ENCODE measurements at places on chromosomes 13 and 19.

DNA sequence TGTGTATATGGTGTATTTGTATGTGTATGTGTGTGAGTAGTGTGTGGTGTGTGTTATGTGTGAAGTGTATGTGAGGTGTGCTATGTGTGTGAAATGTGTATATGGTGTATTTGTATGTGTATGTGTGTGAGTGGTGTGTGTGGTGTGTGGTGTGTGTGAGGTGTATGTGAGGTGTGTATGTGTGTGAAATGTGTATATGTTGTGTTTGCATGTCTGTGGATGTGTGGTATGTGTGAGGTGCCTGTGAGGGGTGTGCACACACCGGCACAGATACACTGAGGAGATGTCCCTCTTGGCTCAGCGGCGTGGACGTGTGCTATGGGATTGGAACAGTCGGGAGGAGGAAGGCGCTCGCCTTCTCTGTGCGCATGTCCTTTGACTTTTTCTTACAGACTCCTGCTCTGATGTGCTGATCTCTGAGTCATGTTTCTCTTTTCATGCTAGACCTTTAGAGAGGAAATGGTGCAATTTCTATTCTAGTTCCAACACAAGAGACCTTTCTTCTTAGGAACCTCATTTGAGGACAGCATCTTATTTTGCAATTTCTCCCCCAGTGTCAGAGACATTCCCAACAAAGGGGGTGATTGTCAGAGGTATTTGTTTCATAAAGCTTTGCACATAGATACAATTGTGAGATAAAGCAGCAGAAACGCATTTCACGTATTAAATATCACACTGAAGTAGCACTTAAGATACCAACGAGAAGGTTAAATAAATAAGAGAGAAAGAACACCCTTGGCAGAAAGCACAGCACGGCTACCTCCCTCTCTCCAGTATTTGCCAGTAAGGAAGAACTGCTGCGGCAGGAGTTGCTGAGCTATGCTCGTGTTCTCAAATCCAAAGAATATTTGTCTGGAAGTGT is 11.3 kb upstream of the TNFRSF19 start:
- peak; percentile 53 for DNase-seq

GRCh38 chr13:105665284-105665683 is 870.2 kb downstream of the EFNB2 start:
- no peak for DNase-seq

DNA sequence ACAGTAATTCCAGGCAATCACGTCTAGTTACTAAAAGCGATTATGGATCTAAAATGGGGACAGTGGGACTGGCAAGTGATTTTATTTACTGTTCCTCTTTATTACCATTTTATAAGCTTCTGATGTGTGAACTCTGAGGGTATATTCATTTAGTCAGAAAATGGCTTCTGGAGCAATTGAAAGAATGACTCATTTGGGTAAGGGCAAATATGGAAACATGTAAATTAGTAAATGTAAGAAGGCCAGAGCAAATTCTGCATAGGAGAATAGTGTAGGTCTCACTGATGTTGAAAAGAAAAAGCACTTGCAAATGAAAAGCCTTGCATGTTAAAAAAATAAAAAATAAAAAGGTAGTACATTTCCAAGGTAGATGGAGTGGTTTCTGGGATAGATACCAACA is 262.2 kb downstream of the KLF5 start:
- DNase-seq = no peak

- no peak for DNase-seq
Measured at GRCh38 chr19:39873385-39873784, 27.2 kb upstream of the FBL start.

DNA sequence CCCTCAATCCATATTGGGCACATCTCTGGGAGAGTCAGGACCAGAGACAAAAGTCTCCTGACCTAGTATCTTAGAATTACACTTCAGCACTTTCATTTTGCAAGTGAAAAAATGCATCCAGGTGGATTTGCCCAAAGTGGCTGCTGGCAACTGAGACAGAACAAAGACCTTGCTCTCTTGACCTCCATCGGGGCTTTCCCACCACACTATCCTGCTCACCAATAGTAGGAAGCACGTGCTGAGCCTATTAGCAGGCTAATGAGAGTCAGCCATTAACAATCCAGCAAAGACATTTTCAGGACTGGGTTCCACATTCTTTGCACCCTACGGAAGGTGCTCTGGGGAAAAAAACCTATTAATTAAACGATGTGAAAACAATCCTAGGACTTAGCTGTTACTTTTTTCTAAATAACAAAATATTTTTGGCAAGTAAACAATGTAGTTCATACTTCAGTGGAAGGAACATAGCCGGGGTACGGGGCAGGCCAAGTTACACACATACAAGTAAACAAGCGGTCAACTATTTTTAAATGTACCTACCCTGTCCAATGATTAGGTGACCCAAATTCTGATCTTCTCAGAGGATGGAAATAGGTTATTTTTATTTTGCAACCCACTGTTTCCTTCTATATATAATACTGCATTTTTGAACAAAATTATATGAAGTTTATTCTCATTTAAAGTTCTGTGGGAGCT is 78.6 kb downstream of the CDADC1 start:
- no peak for DNase-seq

GRCh38 chr13:66410314-66410713 is 819.8 kb downstream of the PCDH9 start:
- no peak for DNase-seq

DNA sequence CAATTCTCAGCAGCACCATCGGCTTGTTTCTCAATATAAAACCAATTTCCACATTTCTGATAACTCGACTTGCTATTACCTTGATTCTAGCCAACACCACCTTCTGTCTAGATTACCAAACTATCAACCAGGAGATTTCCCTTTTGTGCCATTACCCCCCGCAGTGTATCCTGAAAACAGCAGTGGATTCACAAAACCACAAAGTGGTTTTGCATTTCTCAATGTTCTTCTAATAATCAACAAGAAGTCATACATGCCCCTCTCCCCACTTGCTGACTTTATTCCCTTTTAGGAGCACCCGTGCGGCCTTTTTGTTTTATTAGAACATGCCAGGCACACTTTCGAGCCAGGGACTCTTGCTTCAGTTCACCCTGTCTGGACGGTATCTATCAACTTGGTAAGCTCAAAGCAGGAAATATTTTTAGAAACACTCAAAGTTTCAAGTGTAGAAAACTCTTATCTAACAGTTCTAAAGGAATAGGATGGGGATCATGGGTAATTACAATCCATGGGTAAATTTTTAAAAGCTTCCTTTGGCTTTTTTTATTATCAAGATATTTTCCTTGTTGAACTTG is 967.4 kb downstream of the EFNB2 start:
- DNase-seq = no peak

DNA sequence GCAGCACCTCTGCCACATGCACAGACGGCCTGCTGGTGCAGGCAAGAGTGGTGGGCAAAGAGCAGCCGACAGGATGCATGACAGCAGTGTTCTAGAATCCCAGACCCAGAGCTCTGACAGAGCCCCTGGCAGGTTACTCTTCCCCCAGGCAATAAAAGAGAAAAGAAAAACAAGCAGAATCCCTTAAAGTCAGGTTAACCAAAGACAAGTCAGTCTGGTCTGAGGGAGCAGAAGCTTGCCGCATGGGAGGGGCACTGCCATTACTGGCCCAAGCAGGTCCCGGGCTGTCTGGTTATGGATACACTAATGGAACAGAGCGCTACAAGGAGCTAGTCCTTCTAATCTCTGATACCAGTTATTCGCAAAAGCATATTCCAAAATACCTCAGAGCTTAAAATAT is 36.1 kb upstream of the DOCK9 start:
- DNase-seq = no peak

- DNase-seq = no peak
Measured at GRCh38 chr19:6228551-6229215, 51.1 kb downstream of the MLLT1 start.

DNA sequence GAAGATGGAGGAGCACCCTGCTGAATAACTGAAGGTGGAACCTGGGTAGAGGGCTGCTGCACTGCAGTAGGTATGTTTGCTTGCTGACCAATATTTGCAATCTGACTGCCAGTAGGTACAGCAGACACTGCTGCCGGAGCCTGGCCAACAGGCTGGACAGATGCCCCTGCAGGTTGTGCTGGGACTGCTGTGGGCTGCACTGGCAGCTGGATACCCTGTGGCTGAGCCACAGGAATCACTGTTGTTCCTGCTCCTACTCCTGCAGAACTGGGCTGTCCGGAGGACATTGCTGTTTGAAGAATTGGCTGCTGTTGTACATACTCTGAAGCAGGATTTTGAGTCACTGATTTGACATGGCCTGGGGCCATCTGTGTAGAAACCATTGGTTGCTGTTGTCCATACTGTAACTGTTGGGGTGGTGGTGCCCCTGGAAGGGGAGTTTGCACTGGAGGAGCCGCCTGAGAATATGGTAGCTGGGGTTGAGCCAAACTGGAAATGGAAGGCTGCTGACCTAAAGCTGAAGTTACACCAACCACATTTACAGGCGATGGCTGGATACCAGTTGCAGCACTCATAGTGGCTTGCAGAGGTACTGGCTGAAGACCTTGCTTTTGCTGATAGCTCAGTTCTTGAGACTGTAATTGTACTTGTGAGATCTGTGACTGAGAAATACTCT is 2.2 kb downstream of the TSC22D1 start:
- DNase-seq = no peak

DNA sequence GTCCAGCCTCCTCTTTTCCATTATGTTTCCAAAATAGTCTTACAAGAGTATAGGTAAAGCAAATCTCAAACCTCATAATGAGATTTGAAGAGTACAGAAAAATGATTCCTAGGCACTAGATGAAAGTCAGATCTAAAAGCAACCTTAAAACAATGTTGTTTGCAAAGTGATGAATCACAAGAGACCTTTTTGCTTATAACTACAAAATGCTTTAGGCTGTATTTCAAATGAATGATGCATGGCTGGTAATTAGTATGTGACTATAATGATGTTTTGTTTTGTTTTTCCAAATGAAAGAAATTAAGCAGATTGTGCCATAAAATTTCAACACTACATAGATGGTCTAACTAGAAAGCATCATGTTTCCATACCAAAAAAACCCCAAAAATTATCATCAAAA is 272.7 kb downstream of the DIAPH3 start:
- DNase-seq = no peak

DNA sequence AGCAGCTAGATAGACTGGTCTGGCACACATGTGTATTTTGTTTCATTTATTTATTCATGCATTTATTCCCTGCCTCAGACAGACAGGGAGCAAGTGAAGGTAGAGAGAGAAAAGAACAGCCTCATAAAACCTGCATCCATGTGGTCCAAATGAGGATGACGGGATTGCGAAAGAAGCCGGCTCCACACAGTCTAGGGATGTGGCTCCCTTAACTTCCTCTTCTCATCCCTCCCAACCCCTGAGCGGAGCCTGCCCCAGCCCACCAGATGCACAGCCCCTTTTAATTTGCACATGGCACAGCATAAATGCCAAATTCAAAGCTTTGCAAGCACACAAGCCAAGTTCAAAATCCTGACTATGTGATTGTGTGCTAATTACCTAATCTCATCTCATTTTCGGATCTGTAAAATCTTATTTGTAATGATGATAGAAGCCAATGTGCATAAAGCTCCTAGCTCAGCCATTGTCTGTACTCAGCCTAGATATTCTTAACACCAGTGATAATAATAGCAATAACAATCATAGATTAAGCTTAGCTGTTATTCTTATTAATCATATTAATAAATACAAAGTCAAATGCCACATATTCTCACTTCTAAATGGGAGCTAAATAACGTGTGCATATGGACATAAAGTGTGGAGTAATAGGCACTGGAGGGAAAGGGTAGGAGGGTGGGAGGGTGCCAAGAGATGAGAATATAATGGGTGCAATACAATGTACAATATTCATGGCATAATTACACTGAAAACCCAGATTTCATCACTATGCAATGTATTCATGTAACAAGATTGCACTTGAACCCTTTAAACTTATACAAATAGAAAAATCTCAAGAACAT is 156.3 kb downstream of the DCT start:
- no peak for DNase-seq

GRCh38 chr19:799076-799881 is 2.0 kb downstream of the PTBP1 start:
- DNase-seq = peak; percentile 55

- DNase-seq = no peak
Measured at GRCh38 chr13:77859450-77859849, 59.2 kb downstream of the EDNRB start.

- no peak for DNase-seq
Measured at GRCh38 chr13:27211771-27212364, 39.5 kb upstream of the RPL21 start.

DNA sequence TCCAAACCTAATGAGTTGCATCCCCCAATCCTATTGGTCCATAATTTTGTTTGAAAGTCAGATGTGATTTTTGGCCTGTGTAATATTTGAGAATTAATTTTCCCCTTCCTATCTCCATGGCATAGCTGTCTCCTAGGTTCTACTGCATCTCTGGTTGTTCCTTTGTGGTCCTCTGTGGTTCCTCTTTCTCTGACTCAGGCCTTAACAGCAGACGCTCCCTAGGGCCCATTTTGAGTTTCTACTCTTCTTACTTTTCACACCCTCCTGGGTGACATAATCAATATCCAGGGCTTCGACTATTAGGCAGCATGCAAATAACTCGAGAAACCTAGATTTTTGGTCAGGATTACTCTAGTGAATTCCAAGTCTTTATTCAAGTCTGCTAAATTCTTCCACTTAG is 160.7 kb downstream of the RFC3 start:
- no peak for DNase-seq

- DNase-seq = no peak
Measured at GRCh38 chr19:53538378-53539109, 599 bp downstream of the ZNF331 start.

- no peak for DNase-seq
Measured at GRCh38 chr19:1910177-1910576, 5.0 kb downstream of the ADAT3 start.

GRCh38 chr19:5718037-5718578 is 1.8 kb downstream of the LONP1 start:
- DNase-seq = peak; percentile 74

DNA sequence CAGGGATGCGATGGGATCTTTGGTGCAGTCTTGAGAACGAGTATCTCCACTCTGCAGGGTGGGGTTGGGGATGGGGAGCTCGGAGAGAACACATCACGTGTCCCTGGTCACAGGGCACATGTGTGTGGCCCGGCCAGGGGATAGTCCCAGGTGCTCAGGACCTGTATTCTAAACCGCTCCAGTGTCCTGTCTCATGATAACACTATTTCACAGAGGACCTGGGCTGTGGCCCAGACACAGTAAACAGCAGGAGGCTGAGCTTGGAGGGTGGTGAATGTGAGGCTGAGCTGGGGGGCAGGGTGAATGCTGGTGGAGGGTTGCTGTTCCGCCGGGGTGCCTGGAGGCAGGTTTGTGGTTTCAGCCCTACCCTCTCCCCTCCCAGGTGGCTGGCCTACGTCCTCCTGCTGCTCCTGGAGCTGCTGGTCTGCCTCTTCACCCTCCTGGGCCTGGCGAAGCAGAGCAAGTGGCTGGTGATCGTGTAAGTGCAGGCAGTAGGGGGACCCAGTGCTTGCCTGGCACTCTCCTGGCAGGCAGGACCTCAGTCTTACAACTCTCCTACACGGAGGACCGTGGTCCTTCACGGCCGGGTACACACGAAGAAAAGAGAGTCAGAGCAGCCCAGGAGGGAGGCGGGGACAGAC is 11.1 kb downstream of the TTYH1 start:
- no peak for DNase-seq

- no peak for DNase-seq
Measured at GRCh38 chr13:97502706-97503105, 68.7 kb downstream of the RAP2A start.

GRCh38 chr13:94123557-94123956 is 355.9 kb downstream of the DCT start:
- DNase-seq = no peak

- no peak for DNase-seq
Measured at GRCh38 chr19:37342753-37343152, 28.1 kb upstream of the ZNF527 start.

- DNase-seq = no peak
Measured at GRCh38 chr19:38093587-38093986, 130.4 kb downstream of the DPF1 start.
